ENCODE measurements at places on chromosomes 7 and 10. TPM values are rescaled to one million over a fixed set of nuclear protein-coding genes. Genes with fewer than 3 reads are reported as not detected.

FZD8 gene
- total RNA-seq: 0.84 TPM

PTF1A gene
- not detected for total RNA-seq

TMEM196 gene
- total RNA-seq: not detected

TUBAL3 gene
- not detected for total RNA-seq

VGF gene
- 1.7 TPM for total RNA-seq

NSUN6 gene
- 7.1 TPM for total RNA-seq

C10orf105 gene
- total RNA-seq: not detected

NXPH1 gene
- total RNA-seq: not detected

GIMAP2 gene
- total RNA-seq: 0.15 TPM

NUP205 gene
- 59.2 TPM for total RNA-seq

METTL27 gene
- total RNA-seq: 2.9 TPM

HNRNPA2B1 gene
- total RNA-seq: 181 TPM

ANKRD30A gene
- not detected for total RNA-seq

VPS41 gene
- total RNA-seq: 12.6 TPM

KAZALD1 gene
- 11.8 TPM for total RNA-seq
